ENCODE measurements at places on chromosomes 5 and 9. TPM values are rescaled to one million over a fixed set of nuclear protein-coding genes. Genes with fewer than 3 reads are reported as not detected.

TMC1 gene
- not detected for total RNA-seq

GRCh38 chr9:136671646-136672430, 9.1 kb downstream of the EGFL7 start:
- no peak overlapping the region for H3K4me3 ChIP-seq
- peak; percentile 51 for DNase-seq
- H3K4me1 ChIP-seq = no peaks in the 10 kb centered on the region
- no peak overlapping the region for H3K27ac ChIP-seq
- H3K36me3 ChIP-seq = peaks cover 12% of the 10 kb centered on the region
- peaks cover 3% of the 10 kb centered on the region for H3K27me3 ChIP-seq

GRCh38 chr5:88736494-88736893, 146.5 kb downstream of the MEF2C start:
- peaks cover 90% of the 10 kb centered on the region for H3K4me1 ChIP-seq
- peaks cover 56% of the 10 kb centered on the region for H3K36me3 ChIP-seq
- H3K27ac ChIP-seq = peak overlapping the region; percentile 86
- no peak for DNase-seq

SLC44A1 gene
- 9.5 TPM for total RNA-seq
